ENCODE measurements at places on chromosomes 7 and 10.
A peak's percentile ranks its signal among the peaks of the same experiment; 100 is the strongest.

DNA sequence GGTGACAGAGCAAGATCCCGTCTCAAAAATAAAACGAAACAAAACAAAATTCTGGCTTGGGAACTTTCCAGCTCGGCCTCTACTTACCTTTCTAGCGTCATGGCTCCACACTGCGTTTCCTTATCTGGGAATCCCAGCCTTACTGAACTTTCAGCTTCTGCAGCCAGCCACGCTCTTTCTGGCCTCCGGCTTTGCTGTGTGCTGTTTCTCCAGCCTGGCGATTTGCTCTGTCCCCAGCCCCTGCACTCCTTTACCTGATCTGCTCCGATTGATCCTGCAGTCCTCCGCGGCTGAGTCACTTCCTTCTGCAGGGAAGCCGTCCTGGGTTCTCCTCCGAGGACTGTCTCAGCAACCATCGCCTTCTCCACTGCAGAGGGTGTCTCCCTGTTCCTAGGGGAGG lies 71.0 kb upstream of the FAM171A1 start:
- no peak for DNase-seq

GRCh38 chr10:47094636-47095035 lies 183.4 kb downstream of the PTPN20 start:
- DNase-seq, result no peak

GRCh38 chr10:16632996-16633395 lies 111.3 kb upstream of the C1QL3 start:
- no peak for DNase-seq

- no peak for DNase-seq
These were observed 147.1 kb downstream of the MPP7 start for GRCh38 chr10:28155726-28156125.

DNA sequence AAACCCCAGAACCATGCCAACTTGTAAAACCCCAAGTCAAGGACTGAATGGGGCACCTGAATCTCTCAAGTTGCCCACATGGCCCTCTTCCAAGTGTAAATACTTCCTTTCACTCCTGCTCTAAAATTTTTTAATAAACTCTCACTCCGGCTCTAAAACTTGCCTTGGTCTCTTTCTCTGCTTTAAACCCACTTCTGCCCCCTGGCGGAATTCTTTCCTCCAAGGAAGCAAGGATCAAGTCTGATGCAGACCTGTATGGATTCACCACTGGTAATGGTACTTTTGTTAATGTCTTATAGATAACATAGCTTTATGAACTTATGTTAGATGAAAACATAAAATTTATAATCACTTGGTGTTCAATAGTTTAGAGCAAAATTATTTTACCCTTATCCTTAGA lies 33.8 kb downstream of the SLC16A9 start:
- no peak for DNase-seq

GRCh38 chr7:144090667-144091066 lies 4.6 kb downstream of the OR2A12 start:
- DNase-seq, result no peak

DNA sequence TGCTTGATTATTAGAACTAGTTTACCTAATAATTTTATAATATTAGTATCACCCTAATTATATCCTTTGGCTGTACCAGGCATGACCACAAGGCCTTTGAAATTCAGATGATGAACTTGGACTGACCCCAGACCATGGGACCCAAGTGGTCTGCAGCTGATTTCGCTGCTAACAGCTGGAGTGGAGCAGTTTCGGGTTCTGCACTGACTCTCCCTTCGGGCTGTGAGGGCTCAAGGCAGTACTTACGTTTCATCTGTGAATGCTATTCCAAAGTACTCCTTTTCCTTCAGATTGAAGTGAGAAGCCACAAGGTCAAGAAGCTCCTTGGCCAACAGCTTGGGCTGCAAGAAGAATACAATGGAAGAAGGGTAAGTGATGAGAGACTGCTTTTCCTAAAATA lies 223.8 kb downstream of the PRPF18 start:
- no peak for DNase-seq

DNA sequence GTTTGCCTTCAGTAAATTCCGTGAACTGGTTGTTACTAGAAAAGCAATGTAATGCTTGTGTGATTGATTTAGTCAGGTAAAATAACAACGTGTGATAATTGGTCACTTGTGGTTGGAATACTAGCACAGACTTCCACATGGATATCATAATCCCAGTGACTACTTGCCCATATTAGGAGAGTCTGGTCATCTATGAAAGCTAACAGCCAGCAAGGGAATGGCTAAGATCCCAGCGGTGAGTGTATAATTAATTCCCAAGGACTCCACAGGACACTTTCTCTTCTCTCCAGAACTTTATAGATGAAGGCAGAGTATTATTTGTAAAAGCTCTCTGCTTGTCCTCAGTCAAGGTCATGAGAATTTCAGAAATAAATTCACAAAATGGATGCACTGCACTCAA lies 662.6 kb upstream of the TEX47 start:
- DNase-seq, result no peak

- DNase-seq, result no peak
These were observed 42.3 kb downstream of the BZW2 start for GRCh38 chr7:16688249-16688648.

DNA sequence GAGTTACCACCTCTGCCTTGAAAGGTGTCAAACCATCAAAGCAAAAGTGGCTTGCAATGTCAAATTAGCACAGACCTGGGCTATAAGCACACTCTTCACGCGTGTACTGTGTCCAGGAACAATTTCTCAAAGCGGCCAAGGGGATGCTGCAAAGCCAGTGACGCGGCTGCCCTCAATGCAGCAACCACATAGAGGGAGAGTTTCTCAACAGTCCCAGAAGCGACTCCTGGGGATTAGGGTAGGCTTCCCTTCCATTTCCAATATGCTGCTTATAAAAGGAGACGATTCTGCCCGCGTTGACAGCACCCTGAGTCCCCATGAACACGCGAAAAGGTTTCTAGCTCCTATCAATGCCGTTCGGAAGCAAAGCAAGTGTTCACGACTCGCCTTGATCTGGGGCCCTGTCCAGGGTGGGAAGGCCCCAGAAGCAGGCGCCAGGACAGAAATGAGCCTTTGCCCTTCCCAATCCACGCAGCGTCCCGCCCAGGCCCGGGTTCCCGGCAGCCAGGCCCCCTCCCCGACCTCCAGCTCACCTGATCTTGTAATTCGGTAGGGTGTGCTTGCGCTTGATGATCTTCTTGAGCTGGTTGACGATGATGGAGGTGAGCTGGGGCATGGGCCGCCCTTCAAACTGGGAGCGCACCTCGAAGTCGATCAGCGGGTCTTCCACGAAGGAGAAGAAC lies 1.3 kb downstream of the PDZD8 start:
- peak; percentile 5 for DNase-seq

DNA sequence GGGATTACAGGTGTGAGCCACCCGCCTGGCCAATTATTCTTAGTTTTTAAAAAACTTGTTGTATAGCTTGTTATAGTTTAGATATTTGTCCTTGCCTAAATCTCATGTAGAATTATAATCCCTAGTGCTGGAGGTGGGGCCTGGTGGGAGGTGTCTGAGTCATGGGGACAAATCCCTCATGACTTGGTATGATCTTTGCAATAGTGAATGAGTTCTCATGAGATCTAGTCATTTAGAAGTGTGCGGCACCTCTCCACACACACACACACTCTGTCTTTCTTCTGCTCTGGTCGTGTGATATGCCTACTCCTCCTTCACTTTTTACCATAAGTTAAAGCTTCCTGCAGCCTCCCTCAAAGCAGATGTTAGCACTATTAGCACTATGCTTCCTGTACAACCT lies 37.2 kb downstream of the FAM149B1 start:
- DNase-seq, result no peak
